ENCODE measurements at places on chromosomes 1 and 21. TPM values are rescaled to one million over a fixed set of nuclear protein-coding genes. Genes with fewer than 3 reads are reported as not detected.

CFAP45 gene
- total RNA-seq: 1.0 TPM

GPATCH2 gene
- total RNA-seq: 18.4 TPM

VWA5B1 gene
- not detected for total RNA-seq

ABL2 gene
- 160 TPM for total RNA-seq

LMX1A gene
- total RNA-seq: not detected

PTAFR gene
- total RNA-seq: 0.72 TPM

RABIF gene
- 13.5 TPM for total RNA-seq

FMO2 gene
- not detected for total RNA-seq

FCGR1A gene
- total RNA-seq: not detected

POLR3C gene
- 28.4 TPM for total RNA-seq

KANK4 gene
- 1.4 TPM for total RNA-seq

RHOU gene
- total RNA-seq: 10.2 TPM

MAB21L3 gene
- 0.18 TPM for total RNA-seq

NUP210L gene
- total RNA-seq: 0.15 TPM

RPS6KA1 gene
- total RNA-seq: 25.3 TPM

B3GALNT2 gene
- total RNA-seq: 15.9 TPM

FCRL1 gene
- not detected for total RNA-seq

SCMH1 gene
- 51.3 TPM for total RNA-seq

ERG gene
- 133 TPM for total RNA-seq

E2F2 gene
- 0.69 TPM for total RNA-seq

CASQ1 gene
- not detected for total RNA-seq

CCDC17 gene
- 3.9 TPM for total RNA-seq

- DNase-seq: no peak
These were observed 358.4 kb downstream of the NTNG1 start for GRCh38 chr1:107499139-107499744.

DNA sequence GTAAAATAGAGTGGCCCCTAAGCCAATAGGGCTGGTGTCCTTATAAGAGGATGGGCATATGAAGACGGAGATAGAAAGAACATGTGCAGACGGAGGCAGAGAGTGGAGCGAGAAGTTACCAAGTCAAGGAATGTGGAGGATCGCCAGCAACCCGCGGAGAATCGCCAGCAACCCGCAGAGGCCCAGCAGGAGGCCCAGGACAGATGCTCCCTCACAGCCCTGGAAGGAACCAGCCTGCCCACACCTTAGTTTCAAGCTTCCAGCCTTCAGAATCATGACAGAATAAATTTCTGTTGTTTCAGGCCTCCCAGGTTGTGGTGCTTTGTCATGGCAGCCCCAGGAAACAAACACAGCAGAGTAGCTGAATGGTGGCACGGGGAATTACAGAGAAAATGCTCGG lies 9.6 kb downstream of the CLDN14 start:
- no peak for DNase-seq

DNA sequence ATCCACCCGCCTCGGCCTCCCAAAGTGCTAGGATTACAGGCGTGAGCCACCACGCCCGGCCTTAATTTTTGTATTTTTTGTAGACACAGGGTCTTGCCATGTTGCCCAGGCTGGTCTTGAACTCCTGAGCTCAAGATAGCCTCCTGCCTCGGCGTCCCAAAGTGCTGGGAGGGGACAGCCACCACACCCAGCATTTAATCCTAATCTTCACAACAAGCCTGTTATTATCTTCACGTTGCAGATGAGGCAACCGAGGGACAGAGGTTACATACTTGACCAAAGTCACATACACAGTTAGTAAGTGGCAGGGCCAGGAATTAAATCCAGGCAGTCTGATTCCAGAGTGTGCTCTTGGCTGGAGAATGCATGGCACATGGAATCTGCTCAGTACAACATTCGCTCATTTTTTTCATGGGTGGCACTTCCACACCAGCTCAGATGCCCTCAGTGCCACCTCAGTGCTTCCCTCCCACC lies 4.8 kb upstream of the GPR37L1 start:
- no peak for DNase-seq

GRCh38 chr1:89363638-89364536 lies at the start of gene GBP6:
GBP6 (plus strand) TSS chr1:89364059; CDS start chr1:89368552, 4,493 bp downstream.
- no peak for DNase-seq

- DNase-seq: no peak
These were observed 2.7 kb downstream of the ATF3 start for GRCh38 chr1:212611000-212611948.

- no peak for DNase-seq
These were observed 1.8 kb downstream of the FHL3 start for GRCh38 chr1:38003261-38004250.

GRCh38 chr21:44510508-44511218 lies 29.3 kb downstream of the KRTAP10-1 start:
- DNase-seq: peak; percentile 86

GRCh38 chr1:204659056-204659455 lies 26.5 kb downstream of the LRRN2 start:
- no peak for DNase-seq

DNA sequence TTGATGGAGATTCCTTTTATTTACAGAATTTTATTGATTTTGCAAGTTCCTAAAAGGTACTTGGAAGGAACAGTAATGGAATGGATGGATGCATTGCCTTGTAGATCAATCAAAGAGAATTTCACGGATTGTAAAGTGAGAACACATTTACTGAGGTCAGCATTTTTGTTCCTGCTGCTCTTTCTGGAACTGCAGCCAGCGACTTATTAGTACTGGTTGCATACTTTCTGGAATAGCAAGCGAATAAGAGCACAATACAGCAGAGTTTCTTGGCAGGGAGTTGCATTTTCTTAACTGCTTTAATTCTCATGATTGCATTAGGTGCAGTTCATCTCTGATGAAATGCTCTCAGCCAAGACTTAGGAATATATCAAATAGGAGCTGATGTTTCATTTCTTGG lies 106.1 kb upstream of the CHODL start:
- no peak for DNase-seq

- DNase-seq: peak; percentile 78
These were observed 1.9 kb upstream of the SMG7 start for GRCh38 chr1:183470147-183470960.

DNA sequence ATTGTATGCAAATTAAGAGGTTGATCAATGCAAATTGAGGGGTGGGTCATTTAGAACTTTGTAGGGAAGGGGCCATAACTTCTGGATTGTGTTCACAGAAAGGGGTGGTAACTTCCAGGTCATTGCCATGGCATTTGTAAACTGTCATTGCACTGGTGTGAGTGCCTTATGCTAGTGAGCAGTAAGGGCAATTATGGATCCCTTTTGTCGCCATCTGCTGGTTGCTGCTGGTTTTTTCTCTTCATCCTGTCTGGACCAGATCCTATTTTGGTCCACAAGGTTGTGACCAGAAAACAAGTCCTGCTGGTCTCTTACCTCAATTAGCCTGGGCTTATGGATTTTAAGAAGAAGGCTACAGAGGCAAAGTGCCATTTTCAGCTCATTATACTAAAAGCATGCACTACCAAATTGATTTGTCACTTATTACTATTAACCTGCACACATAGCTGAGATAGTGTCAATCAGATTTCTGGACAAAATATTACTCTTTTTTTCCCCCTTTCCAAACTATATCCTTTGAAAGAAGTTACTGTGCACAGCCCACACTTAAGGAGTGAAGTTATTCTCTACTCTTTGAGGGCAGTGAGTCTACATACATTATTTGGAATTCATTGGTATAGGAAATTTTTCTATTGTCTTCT lies 196.2 kb downstream of the ZC3H11B start:
- peak; percentile 65 for DNase-seq

DNA sequence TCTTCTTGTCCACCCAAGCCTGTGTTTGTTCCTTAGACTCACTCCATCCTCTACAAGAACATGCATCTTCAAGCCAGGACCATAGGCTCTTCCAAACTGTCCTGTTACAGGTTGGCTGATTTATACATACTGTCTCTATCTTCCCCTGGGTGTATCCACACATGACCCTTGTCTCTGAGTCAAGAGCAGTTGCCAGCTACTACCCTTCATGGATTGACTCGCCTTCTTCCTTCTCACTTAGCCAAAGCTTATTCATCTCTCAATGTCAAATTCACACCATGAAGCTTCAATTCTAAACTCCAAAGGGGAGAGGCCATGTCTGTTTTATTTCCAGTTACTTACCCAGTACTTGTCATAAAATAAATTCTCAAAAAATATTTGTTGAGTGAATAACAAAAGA lies 64.1 kb upstream of the CACHD1 start:
- DNase-seq: no peak

GRCh38 chr1:10975567-10976326 lies 36.7 kb upstream of the TARDBP start:
- no peak for DNase-seq

- DNase-seq: no peak
These were observed 4.9 kb downstream of the CDA start for GRCh38 chr1:20593756-20594155.

GRCh38 chr21:16418226-16418625 lies 688.4 kb downstream of the USP25 start:
- DNase-seq: no peak

DNA sequence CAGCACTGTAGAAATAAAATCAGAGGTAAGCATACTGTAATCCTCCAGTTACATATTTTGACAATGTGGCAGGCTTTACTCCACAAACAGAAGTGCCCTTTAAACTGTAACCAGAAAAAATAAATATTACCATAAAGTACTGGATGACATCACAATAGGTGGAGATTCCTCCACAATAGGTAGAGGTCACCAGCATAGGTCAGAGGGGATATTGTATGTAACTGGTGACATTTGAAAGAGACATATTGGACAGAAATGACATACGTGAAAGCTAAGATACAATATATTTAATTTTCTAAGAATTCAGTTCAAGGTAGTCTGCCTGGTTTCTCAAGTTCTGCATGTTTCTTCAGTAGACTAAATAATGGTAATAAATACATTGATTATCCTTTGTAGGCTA lies at the start of gene ASB17:
TSS of gene ASB17 (minus strand) at position 101 of the 400 bp plus-strand sequence. CDS start 113 bp downstream, outside the sequence.
- DNase-seq: no peak

DNA sequence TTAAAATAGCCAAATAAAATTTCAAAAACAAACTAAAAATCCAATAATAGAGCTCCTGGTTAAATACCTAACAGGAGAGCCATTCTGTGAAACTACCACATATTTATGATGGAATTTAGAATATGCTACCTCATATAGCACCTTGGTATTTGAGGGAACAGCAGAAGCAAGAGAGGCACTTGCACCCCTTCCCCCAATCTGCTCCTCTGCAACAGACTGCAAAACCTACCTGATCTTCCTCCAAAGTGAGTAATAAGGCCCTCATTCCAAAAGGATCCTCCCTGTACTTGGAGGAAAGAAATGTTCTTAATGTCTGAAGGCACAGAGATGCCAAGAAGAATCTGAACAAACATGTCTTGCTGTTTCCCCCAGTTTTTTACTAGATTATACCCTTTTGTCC lies 28.1 kb upstream of the RNPC3 start:
- DNase-seq: no peak

DNA sequence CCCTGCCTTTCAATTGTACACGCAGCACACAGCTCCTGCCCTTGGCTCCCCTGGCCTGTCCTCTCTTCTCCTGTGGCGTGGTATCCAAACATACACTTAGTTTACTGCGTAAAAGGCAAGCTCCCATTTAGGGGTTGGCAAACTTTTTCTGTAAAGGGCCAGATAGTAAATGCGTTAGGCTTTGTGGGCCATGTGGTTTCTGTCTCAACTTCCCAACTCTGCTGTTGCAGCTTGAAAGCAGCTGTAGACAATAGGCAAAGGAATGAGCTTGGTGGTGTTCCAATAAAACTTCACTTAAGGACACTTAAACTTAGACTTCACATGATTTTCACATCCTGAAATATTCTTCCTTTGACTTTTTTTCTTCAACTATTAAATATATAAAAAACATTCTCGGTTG lies 63.3 kb downstream of the RHOU start:
- no peak for DNase-seq

DNA sequence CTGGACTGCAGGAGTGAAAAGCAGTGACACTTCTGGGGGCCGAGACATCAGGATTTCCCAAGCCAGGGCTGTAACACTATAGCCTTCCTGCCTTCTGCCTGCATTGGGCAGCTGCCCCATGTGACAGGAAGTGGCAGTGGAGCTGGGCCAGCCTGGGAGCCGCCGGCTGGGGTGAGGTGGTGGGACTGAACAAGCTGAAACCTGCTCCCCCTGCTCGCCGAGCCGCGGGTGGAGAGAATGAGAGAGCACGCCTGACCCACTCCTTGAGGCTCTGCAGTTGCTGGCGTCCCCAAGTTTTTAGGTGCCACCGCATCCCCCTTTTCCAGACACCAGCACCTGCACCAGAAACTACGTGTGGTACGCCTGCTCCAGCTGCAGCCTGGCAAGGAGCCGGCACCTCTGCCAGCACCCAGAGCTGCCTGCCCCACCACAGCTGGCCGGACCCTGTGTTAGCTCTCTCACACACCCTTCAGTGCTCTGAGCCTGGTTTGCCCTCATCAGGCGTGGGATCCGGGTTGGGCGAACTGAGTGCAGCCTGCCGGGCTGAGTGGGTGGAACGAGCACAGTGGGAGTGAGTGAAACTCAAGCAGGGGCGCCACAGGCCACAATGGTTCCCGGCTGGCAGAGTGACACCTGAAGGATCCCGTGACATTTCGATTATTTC lies 119.4 kb downstream of the AKT3 start:
- no peak for DNase-seq

DNA sequence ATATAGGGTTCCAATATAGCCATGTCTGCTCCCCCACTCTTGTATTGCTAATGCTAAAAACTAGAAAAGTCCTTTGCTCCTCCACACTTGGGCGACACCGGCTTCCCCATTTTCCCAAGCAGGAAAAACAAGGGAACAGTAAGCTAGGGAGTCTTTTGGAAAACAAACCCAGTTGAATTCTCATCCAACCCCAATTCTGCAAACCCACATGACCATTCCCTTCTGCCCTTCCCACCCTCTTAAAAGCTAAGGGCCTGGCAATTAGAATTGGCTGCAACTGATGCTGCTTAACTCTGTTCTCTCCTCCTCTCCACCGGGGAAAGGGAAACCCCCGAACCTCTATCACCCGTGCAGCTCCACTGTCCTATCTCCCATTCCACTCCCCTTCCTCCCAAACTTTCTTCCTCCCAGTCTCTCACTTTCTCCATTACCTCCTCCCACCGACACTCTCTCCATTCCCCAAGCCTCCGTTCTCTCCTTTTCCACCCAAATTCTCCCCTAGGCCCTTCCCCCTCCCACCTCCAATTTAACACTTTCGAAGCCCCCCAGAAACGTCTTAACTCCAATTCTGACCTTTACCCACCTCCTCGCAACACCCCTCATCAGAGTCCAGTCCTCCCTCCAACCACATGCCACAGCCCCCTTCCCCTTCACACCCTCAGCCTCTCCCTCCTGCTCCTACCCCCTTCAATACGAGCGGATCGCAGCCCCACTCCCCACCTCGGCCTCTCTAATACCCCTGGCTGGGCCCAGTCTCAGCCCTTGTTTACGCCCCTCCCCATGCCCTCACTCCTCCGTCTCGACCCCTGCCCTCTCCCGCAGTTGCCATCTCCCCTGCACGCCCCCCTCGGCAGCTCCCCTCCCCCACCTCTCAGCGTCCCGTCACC lies 701 bp downstream of the DEDD start:
- DNase-seq: no peak

GRCh38 chr1:83130886-83131691 lies 867.8 kb downstream of the TTLL7 start:
- no peak for DNase-seq

DNA sequence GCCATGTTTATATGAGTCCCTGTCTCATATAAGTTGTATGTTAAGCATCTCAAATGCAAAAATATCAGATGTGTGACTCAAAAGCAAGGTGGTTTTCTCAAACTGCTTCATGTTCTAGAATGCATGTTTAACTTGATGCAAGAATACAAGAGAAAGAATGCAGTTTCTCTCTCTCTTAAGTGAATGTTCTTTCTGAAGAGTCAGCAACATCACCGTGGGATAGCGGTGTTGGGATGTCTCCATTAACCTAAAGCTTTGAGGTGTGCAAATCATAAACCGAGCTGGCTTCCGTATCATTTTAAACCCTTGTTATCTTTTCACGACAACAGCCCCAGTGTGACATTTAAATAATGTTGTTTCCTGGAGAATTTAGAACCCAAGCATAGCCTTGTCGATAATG lies 48.4 kb upstream of the TARBP1 start:
- no peak for DNase-seq
